ENCODE measurements at places on chromosomes 5 and 9.

DNA sequence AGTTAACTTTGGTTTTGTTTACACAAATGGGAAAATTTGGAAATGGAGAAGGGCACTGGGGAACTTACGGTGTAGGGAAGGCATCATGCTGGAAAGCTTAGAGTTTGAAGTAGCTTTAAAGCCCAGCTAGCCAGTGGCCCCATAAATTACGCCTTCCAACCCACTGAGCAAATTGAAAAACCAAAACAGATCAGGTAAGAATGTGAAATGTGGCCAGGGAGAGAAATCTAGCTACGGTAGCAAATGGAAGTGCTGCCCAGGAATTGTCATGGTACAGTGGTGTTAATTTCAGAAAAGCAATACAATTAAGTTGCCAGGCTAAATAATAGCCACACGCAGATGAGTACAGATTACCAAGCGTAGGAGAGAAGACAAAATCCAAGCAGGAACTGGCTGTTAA, 654.8 kb downstream of the PRELID2 start:
- DNase-seq = no peak

GRCh38 chr9:110591526-110591925, 12.0 kb upstream of the SVEP1 start:
- DNase-seq = no peak

GRCh38 chr5:102622262-102622661, 123.5 kb upstream of the SLCO6A1 start:
- no peak for DNase-seq

- no peak for DNase-seq
These were observed 211.1 kb upstream of the ACTBL2 start for GRCh38 chr5:57693488-57694305.

DNA sequence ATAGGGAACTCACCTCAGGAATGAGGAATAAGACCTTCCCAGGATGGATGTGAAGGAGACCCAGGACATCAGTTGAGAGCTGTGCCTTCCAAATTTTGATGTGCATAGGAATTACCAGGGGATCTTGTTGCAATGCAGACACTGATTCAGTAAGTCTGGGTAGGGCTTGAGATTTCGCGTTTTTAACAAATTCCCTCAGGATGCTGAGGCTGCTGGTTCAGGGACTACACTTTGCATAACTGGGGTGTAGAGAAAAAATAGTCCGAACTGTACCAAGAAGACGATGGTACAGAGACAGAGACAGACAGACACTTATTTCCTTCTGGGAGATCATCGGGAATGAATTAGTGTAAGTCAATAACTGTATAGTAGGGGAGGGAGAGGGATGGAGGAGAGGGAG, 82.3 kb upstream of the FREM1 start:
- DNase-seq = no peak

DNA sequence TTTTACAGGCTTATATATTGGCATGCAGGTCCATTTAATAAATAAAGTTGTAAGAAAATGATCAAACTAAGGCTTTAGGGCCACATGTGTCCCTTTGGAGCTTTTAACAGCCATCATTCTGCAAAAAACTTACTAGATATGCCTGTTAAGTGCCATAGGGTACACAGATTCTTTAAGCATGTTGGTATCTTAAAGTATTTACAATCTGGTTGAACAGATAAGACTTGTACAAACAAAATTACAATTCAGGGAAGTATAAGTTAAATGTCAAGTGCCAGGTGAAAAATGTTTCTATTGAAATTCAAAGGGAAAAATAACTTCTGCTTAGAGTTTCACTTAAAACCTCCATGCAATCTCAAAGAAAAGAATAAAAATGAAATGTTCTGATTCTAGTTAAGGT, 558.4 kb upstream of the ST8SIA4 start:
- no peak for DNase-seq

DNA sequence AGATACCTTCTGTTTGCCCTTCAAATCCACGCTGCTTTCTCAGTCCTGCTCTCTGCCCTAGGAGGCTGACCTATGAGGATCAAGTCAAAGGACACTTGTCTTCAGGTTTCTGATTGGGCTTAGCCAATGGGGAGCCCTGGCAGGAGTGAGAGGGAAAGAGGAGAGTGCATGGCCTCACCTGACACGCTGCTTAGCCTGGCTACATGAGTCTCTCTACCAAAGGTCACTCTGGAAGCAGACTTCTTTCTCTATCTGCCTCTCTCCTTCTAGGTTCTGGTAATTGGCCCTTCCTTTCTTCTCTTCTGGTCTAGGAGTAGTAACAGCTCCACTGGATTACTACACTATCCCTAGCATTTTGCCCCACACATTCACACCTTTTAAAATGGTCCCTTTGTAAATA, 13.1 kb downstream of the ARSB start:
- DNase-seq = no peak

- no peak for DNase-seq
These were observed 818 bp upstream of the FREM1 start for GRCh38 chr9:14911046-14911445.

- DNase-seq = peak; percentile 34
These were observed 50.1 kb upstream of the RETREG1 start for GRCh38 chr5:16666883-16667398.

DNA sequence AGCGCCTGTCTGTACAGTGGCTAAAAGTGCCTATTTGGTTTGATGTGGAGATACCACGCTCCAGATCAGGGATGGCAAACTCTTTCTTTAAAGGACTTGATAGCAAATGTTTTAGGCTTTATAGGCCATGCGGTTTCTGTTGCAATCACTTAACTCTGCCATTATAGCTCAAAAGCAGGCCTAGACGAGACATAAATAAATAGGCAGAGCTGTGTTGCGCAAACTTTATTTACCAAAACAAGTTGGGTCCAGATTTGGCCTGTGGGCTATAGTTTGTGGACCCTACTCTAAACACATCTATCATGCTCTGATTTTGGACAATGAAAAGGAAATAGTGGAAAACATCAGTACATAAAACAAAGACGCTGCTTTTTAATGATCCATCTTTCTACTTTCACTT, 79.2 kb downstream of the PTCH1 start:
- no peak for DNase-seq

GRCh38 chr9:108093773-108094675, 604.5 kb upstream of the KLF4 start:
- no peak for DNase-seq

DNA sequence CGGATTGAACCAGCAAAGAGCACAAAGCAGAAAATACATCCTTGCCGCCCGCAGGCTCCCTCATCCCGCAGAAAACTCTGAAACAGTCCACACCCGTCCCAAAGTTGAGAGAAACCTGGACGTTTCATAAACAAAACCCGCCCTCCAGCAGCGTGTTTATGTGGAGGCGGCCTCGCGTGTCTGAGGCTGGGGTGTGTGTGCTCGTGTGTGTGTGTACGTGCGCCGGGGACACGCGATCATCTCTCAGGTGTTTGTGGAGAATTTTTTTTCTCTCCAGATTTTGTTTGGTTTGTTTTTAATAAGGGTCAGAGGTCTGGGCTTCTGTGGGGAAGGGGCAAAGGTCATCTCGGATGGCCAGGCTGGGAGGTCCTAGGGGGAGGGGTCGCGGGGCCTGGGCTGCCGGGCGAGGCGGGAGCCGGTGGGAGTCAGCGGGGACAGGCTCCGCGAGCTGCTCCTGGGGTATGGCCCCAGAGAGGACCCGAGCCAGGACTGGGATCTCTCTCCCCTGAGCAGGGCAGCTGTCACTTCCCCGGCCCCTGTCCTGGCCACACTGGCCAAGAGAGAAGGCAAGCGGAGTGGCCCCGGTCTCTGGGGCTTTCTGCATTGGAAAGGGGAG, 206.4 kb downstream of the C9orf50 start:
- DNase-seq = no peak

- no peak for DNase-seq
These were observed 47.7 kb upstream of the GLRX start for GRCh38 chr5:95870105-95870672.

- peak; percentile 70 for DNase-seq
These were observed 26.3 kb downstream of the PTGES start for GRCh38 chr9:129726322-129727160.

DNA sequence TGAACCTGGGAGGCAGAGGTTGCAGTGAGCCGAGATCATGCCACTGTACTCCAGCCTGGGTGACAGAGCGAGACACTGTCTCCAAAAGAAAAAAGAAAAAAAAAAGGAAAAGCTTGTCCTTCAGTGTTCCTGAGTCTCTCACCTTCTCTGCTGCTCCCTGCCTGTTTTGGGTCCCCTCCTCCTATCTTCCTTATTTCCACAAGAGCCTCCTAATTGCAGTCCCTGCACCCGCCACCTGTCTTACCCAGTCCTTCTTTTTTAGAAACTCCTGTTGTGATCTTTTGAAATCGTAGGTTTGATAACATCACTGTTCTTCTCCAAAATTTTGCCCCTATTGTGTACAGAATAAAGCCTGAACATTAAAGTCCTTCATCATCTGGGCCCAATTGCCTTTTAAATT, 234.9 kb downstream of the SH3GL2 start:
- DNase-seq = no peak

GRCh38 chr9:23088932-23089364, 642.3 kb downstream of the DMRTA1 start:
- DNase-seq = no peak

DNA sequence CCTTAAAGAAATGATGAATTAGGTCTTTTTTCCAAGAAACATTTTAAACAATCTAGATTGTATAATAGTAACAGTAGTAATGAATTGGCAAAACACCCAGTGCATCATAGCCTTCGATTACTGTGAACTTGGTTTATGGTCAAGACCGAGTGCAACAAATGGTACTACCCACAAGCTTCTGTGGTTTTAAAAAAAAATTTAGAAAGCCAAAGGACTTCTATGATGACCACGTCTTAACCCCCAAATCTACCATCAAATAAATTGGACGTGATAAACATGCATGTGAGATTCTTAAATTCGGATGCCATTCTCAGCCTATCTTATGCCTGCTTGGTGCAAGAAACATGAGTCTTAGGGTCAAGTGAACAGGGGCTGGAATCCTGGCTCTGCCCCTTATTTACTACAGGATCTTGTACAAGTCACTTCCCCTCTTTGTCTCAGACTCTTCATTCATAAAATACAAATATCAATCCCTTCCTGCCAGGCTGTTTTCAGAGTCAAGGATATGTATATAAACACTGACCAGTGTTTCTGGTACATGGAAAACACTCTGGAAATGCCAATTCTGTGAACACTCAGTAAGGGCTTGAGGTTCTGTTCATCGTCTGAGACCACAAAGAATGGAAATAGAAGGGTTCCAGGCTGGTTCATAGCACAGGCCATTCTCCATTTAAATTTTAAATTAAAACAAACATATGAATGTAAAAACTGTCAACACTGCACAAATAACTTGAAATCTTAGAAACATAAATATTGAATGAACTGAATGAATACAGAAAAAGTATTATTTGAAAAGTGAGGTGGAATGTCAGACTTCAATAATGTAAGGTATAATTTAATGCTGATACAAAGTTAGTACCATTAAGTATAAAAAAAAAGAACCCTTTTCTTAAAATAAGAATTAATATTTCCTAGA, 107.8 kb downstream of the NR6A1 start:
- DNase-seq = no peak

- no peak for DNase-seq
These were observed 83.8 kb upstream of the RAPGEF1 start for GRCh38 chr9:131823701-131824146.

DNA sequence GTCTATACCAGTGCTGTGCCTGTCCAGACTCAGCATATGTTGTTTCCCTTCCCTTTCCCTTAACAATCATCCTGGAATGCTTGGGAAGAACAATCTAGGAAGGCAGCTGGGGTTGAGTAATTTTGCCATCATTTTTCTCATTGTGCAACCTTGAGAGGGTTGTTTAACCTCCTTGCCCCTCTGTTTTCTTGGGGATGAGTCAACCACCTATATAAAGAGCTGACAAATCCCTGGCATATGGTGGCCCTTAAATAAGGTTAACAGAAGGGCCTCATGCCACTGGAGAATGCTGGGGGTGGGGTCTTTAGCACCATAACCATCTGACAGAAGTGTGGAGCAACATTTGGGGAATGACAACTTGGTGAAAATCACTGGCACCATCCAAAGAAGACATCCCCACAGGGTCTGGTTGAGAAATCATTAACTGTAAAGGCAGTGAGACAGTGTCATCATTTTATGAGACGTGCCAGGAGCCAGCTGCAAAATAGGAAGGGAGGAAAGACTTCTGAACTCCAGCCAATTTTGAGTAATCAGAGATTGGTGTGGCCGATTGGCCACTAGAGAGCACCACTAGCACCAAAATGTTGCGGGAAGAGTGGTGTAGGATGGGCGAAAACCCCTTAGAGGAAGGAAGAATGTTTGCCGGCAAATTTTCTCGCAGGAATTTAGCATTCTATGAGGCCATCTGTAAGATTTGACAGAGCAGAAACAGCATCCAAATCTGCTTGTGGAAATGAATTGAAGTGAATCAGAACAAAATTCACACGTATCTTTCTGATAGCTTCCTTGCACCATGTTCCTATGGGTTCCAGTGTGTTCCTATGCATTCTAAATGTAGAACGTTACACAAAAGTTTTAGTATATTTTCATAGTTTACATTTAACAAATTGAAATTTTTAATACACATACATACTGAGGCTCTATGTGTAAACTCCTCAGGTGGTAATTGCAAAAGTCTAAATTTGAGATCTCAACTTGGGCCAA, 113.8 kb downstream of the MSX2 start:
- DNase-seq = no peak

DNA sequence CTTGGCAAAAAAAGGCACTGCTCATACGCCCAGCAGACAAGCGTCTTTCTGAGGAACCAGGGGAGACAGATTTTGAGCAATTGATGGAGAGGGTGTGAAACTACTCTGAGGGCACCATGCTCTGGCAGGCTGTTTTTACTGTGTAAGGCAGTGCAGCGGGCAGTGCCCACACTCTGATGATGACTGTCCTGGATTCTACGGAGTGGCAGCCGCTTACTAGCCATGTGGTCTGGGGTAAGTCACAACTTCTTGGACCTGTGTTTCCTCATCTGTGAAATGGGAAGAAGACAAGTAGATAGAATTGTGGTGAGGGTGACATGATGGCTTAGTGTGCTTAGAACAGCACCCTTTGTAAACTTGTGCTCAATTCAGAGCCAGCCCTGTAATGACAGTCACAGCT, 38.8 kb downstream of the FABP6 start:
- no peak for DNase-seq

DNA sequence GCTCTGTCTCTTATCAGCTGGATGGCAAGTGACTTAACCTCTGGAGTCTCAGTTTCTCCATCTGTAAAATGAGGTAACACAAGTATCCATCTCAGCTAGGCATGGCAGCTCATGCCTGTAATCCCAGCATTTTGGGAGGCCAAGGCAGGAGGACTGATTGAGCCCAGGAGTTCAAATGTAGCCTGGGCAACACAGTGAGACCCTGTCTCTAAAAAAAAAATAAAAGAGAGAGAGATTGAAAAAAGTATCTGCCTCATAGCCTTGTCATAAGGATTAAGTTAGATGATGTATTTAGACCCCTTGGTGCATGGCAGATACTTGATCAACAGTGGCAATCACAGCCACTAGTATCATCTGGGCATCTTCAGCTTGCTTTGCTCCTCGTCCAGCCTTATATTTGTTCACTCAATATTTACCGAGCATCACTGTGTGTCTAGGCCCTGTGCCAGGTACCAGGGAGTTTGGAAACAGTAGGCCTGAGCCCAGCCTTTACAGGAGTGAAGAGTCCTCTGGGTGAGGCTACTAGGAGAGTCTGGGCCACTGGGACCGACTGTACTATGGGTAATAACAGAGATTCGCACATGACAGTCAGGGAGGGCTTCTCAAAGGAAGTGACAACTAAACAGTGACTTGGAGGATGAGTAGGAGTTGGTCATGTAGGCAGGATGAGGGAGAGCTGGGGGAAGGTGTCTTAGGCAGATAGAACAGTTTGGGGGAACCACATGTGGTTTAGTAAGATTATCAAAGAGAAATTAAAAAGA, 34.2 kb downstream of the CORO2A start:
- DNase-seq = no peak

- no peak for DNase-seq
These were observed 98.5 kb downstream of the ADAMTS12 start for GRCh38 chr5:33793276-33793675.

Data from hematopoietic multipotent progenitor cell (in vitro differentiated cells).